ENCODE measurements at places on chromosomes 5 and 9.

GRCh38 chr5:157025093-157025698 is 33.7 kb downstream of the HAVCR1 start:
- no peak for DNase-seq

DNA sequence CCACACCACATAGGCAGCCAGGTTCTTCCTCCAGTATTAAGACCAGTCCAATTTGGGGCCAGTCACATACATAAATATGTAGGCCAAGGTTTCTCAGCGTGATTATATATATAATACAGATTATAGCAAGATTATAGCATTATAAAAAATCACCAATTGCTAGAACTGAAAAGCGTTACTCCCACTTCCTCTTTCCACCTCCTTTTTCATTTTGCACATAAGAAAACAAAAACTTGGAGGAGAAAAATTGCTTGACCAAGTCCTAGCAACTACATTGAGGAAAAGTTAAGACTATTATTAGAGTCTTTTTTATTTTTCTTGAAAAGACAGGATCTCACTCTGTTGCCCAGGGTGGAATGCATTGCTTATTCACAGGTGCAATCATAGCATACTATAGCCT is 262.7 kb upstream of the KCNN2 start:
- DNase-seq: no peak

GRCh38 chr9:21695874-21696341 is 106.5 kb upstream of the MTAP start:
- no peak for DNase-seq

GRCh38 chr9:92598382-92598781 is 62.6 kb upstream of the ECM2 start:
- DNase-seq: no peak

- DNase-seq: no peak
These were observed 155.8 kb upstream of the APC start for GRCh38 chr5:112581811-112582320.

- DNase-seq: no peak
These were observed 1.2 kb upstream of the ADGRV1 start for GRCh38 chr5:90557391-90557790.

DNA sequence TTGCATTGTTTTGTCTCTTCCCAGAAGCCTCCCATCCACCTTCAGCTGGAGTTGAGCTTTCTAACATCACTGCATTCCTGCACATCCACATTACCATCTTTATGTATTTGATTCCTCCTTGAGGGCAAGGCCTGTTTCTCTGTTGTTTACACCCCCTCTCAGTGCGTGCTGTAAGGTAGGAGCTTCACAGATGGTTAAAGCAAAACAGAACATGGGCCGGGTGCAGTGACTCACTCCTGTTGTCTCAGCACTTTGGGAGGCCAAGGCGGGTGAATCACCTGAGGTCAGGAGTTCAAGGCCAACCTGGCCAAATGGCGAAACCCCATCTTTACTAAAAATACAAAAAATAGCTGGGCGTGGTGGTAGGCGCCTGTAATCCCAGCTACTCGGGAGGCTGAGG is 110.9 kb downstream of the KCNIP1 start:
- DNase-seq: no peak

DNA sequence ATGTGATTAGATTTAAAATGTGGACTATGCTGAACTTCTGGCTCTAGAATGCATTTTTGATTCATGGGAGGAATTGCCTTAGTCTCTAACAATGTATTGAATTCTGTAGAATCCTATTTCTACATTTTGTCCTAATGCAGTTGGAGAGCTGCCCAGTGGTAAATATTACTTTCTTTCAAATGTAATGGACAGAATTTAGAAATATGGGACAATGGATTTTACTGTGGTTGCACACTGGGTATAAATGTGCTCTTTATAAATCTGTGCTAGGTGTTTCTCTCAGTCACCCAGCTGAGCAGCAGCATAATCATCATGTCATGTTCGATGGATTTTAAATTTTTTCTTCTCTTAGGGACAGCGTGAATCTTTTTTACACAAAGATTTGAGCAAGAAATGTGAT is 141.7 kb downstream of the ADGRV1 start:
- no peak for DNase-seq

GRCh38 chr5:73780302-73781080 is 154.5 kb downstream of the ARHGEF28 start:
- no peak for DNase-seq

DNA sequence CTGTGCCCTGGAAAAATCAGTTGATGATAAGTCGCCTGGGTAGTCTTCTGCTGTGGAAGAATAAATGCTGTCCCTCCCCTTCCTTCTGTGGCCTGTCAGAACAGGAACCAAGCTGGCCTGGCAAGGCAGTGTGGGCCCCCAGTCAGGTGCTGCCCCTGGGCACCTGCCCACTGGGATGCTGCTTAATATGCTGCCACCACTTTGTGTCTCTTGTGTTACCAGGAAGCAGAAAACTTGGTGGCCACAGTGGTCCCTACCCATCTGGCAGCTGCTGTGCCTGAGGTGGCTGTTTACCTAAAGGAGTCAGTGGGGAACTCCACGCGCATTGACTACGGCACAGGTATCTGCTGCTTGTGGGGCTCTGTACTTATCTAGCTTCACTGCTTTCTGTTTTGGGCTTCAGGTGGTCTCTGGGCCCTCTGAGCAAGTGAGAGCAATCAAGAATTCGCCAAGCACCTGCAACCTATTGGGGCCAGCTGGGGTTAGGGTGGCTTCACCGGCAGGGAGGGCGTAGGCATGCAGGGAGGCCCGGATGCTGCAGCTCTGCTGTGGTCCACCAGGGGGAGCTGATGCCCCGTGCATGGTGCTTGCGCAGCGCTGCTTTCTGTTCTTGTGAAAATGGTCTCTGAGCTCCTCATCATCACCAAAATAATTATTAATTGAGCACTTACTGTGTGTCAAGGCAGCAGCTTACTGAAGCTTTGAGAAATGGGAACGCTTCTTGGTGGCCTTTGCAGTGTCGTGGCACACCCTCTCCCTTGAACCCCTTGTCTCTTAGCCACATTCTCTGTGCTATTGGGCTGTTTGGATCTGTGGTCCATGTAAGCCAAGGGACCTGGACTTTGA is 20.3 kb downstream of the PTPA start:
- peak; percentile 72 for DNase-seq

- no peak for DNase-seq
These were observed 53.7 kb upstream of the BOD1 start for GRCh38 chr5:173670130-173670651.

DNA sequence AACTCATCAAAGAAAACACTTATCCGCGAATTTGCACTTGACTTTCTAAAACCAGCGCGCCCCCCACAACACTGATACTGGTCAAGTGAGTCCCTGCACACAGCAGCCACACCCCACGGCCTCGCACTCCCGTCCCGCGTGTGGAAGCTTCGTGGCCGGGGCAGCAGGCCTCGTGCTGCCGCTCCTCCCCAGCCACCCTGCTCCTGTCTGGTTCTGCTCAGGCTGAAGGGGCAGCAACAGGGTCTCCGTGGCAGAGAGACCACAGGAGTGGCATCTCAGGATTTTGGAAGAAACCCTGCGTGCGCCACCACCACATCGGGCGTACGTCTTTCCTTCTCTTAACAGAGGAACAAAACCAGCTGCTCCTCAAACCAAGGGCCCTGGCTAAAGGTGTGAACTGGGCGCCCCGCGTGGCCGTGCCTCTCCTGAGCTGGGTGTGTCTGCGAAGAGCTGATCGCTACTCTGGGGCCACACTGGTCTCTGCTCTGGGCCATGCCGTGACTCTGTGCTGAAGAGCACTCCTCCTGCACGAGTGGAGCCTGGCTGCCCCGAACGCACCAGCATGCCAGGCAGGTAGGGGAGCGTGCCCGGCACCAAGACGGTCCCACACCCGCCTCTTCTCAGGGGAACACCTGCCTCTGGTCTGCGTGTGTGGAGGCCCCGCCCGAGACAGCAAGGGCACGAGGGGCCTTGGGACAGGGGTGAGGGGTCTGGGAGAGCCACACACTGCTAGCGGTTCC is 17.4 kb upstream of the LHX3 start:
- no peak for DNase-seq

DNA sequence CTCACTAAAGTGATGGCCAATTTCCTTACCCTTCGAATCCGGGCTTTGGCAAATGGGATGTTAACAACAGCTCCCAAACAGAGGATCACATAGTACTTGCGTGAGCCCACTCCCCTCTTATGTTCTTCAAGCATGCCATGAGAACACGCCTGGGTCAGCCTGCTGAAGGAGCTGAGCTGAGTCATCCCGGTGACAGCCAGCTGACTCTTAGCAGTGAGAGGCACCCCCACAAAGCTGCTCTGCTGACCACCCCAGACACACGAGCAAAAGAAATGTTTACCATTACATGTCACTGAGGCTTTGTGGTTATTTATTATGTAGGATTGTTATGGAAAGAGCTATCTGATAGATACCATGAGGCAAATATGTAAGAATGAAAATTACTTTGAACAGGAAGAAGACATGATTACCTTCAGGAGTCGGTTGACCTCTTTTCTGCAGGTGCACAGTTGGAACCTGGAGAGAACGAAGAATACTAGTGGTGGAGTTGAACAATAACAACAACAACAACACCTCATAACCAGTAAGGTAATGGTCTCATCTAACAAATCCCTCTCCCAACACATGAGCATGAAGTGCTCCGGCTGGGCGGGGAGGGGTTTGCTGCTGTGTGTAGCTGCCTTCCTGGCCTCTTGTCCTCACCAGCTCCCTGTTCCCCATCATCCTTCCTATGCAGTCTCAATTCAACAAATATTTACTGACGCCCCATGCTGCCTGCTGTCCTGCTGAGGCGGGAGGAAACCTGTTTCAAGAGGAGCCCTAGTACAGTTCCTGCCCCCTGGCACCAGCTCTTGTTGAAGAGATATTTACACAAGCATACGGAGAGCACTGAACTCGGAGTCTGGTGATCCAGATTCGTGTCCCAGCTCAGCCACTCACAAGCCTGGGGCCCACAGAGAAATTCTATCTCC is 69.4 kb upstream of the LHFPL2 start:
- DNase-seq: no peak

DNA sequence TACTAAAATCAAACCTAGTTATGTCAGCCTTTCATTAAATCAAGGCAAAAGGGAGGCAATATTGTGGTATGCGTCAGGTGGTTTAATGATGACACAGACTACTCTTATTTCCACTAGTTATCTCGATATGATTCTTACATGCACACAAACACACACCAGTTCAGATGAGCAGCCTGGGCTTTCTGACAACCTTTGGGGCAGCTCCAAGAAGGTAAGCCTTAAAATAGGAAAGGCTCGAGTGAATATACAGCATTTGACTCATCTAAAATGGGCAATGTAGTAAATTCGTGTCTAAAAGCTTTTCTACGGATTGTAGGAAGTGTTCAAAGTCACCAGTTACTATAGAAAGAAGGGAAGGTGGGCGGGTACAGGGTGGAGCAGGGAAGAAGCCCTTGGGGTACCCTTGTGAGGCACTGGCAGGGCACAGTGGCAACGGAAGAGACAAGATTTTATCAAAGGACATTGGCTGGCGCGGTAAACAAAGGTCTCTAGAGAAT is 1.9 kb downstream of the ANKH start:
- DNase-seq: no peak

DNA sequence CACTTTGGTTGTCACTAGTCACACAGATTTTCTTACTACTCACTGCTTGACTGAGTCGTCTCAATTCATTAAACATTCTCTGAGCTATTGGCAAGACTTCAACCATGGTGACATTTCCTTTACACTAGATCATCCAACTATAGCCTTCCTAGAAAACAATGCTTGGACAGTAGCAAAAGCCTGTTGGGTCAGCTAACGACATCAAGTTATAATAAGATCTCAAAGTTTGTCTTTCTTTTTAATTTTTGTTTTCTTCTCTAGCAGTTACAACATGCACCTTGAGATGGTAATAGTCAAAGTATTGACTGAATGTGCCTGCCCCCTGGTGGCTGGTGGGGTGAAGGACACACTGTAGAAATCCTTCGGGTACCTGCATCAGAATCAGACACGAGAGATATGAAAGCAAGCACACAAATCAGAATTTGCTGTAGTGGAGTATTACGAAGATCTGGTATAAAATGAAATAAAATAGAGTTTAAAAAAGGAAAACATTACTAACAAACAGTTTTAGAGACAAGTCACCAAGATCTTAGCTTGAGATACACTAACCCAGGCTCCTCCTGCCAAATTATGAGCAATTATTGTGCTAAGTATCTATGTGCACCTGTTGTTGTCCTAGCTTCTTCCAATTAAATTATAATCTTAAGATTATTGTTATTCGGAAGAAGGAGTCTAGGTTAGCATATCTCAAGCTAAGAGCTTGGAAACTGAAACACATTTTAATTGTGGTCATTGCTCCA is 81.2 kb downstream of the ARL15 start:
- DNase-seq: peak; percentile 74

GRCh38 chr5:149381986-149382338 is 2.9 kb upstream of the IL17B start:
- peak; percentile 76 for DNase-seq

DNA sequence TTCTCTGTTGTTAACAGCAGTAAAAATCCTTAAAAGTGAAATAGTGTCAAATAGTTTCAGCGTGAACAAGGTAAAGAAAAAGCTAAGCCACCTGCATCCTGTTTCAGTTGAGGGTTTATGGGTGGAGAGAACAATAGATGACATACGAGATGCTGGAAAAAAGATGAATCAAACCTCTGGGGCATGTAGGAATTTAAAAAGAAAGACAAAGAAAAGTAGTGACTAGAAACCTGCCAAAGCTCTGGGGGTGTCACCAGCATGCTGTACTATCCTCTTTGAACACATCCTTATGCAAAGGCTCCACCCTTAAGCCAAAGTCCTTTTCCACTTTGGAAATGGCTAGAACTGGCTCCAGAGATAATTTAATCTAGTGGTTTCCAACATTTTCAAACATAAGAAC is 22.2 kb downstream of the SCAI start:
- no peak for DNase-seq

- no peak for DNase-seq
These were observed 56.4 kb upstream of the DAPK1 start for GRCh38 chr9:87441251-87441650.

DNA sequence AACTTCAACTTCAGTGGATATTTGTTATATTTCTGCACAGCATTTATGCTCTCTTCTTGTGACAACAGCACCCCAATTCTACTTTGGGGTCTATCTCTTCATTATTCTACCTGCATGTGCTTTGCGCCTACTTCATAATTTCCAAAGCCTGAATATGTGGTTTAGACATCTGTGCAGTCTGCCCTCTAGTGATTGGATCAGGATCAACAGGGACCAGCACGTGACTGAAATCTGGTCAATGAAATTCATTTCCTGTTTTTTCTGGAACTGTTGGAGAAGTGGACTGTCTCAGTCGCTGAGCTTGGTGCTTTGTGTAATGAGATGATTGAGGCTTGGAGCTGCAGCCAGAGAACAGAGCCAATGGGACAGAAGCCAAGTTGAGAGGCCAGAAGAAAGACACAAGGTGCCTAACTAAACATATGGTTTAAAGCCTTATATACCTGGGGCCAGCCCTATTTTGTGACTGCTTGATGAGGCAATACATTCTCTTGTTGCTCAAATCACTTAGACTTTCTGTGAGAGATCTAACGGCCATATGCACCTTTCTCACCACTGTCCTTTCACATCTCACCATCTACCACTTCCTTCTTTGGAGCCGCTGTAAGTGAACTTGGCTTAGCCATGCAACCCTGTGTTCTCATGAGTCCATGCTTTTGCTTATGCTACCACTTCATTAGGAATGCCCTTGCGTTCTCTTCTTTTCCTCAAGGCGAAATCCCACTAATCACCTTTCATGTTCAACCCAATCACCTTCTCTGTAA is 68.8 kb upstream of the PPP2R2B start:
- DNase-seq: peak; percentile 16

GRCh38 chr5:179778591-179778990 is 15.2 kb upstream of the LTC4S start:
- DNase-seq: no peak

- no peak for DNase-seq
These were observed 172.9 kb upstream of the NREP start for GRCh38 chr5:111929867-111930266.

All from hematopoietic multipotent progenitor cell (in vitro differentiated cells).